ENCODE measurements at places on chromosomes 7 and 10.

GRCh38 chr7:77544518-77544917 is 7.4 kb downstream of the PTPN12 start:
- no peak for DNase-seq

DNA sequence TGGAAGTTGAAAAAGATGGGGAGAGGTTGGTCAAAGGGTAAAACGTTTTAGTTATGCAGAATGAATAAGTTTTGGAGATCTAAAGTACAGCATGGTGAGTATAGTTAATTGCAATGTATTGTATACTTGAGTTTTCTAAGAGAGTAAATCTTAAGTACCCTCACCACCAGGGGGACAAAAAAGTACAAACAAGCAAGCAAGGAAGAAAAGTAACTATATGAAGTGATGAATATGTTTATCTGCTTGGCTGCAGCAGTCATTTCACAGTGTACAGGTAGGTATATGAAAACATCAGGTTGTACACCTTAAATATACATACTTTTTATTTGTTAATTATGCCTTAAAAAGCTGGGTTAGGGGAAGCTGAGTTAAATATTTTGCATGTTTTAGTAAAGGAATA is 157.3 kb downstream of the PCLO start:
- no peak for DNase-seq

DNA sequence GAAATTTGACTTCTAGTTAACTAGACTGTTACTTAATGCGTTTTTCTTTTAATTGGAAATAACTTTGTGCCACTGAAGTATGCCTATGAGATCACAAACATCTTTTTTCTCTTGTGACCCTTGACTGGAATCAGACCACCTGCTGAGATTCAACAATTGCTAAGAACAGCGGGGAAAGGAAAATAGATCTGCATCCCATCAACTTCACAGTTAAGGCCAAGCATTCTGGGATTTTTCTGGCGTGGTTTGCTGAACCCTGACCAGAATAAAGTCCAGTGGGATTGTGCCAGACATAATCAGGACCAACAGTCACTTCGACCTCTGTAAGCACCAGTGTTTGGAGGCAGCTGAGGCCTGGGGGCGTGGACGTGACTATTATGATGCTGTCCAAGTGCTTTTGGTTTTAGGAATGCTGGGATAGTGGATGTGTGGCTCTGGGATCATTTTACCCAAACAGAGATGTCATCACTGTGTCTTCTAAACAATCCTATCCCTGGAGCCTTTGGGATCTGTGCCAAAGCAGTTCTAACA is 373.3 kb upstream of the PRKCQ start:
- no peak for DNase-seq

DNA sequence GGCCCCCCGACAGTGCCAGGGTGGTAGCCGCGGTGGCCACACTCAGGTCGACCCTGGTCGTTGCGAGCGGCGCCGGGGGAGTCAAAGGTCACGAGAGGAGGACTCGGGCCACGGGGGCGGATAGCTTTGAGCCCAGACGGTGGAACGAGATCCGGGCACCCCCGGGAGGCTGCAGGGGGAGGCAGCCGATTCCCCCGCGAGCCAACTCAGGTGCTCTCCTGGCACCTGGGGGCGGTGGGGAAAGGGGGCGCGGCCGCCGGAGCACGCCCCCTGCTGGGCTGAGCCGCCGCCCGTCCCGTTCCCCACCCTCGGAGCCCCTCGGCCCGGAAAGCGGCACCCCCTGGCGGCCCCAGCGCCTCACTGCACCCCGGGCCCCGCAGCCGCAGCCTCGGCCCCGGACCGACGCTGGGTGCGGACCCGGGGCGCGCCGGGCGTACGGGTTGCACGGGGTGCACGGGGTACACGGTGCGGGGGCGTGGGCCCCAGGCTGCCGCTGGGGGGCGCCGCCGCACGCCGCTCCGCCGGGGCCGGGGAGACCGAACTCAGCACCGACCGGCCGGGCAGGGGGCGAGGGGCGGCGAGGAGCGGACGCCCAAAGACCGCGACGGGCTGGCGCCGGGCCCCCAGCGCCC is 521 bp upstream of the NYAP1 start:
- peak; percentile 79 for DNase-seq

DNA sequence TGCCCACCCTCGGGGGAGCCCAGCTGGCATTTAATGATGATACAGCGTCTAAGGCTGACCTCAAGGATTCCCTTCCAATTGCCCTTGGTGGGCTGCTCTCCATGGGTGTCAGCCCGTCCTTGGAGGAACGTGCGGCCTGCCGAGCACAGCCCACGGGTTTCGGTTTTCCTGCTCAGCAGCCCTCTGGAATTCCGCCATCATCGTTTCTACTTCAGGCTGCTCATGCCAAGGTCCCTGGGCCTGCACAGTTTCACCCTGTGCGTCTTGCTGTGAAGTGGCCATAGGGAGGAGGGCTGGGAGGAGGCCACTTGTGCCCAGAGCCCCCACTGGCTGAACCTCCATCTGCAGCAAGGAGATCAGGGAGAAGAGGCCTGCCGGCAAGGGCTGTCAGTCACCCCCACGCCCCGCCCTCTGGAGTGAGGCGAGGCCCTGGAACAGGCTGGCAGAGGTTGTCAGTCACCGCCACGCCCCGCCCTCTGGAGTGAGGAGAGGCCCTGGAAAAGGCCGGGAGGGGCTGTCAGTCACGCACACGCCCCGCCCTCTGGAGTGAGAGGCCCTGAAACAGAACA is 82.8 kb downstream of the CHST15 start:
- no peak for DNase-seq

DNA sequence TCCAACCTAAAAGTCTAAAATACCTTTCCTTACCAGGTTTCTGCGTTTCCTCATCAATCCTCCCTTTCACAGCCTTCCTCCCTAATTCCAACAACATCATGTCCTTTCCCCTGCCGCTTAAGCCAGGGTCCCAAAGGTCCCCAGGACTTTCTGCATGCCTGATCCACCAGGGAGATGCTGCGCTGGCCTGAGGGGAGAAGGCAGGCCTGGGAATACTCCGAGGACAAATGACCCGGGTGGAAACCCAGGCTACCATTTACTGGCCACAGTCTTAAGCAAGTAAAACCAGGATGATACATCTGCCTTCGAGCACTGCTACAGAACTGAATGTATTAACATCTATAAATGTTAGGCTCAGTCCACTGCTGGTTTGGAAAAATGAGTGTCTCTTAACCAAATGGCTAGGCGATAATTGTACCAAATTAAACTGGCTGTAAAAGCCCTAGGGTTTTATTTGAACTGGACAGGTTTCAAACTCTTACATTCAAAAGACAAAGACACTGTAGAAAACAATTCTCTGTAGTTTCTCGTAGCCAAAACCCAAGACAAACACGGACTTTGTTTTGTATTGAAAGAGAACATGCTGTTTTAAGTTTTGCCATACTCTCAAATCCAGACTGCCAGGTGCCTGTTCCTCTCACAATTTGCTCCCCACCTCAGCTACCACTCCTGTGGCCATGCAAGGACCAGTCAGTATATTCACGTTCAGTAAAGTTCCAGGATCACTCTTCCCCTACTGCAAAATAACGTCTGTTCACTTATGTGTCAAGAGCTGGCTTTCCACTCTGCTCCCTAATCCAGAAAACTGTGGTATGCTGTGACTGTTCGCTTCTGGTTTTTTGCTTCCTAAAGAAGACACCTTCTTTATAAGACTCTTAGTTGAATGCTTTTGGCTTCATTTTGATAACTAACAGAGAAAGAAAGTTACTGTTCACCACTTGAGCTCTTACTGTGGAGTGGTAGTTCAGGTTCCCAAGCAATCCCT is 145.7 kb downstream of the RNF216 start:
- DNase-seq = no peak

GRCh38 chr10:88989824-88990383 is 694 bp upstream of the FAS start:
- no peak for DNase-seq

GRCh38 chr7:50358779-50359178 is 54.3 kb downstream of the IKZF1 start:
- no peak for DNase-seq

- no peak for DNase-seq
These were observed 302.3 kb upstream of the AUTS2 start for GRCh38 chr7:69295977-69296376.

- no peak for DNase-seq
These were observed 263.0 kb downstream of the BAMBI start for GRCh38 chr10:28940158-28940888.
